CD4-positive, alpha-beta memory T cell (primary cell): ENCODE measurements at places on chromosomes 3 and 15. TPM values are rescaled to one million over a fixed set of nuclear protein-coding genes. Genes with fewer than 3 reads are reported as not detected.
A peak's percentile ranks its signal among the peaks of the same experiment; 100 is the strongest.

Gene TGFBR2
- 58.7 TPM for polyA plus RNA-seq

Gene USP4
- 73.2 TPM for polyA plus RNA-seq

Gene IGF2BP2
- polyA plus RNA-seq: not detected

GRCh38 chr3:160003520-160004128 is 15.0 kb downstream of the IL12A start:
- no peaks in the 10 kb centered on the region for H3K36me3 ChIP-seq
- H3K4me1 ChIP-seq: no peaks in the 10 kb centered on the region
- no peaks in the 10 kb centered on the region for H3K27me3 ChIP-seq
- DNase-seq: no peak
- H3K27ac ChIP-seq: no peak overlapping the region

- H3K4me1 ChIP-seq: no peaks in the 10 kb centered on the region
- no peak for DNase-seq
- no peak overlapping the region for H3K27ac ChIP-seq
- no peaks in the 10 kb centered on the region for H3K27me3 ChIP-seq
- no peak overlapping the region for H3K4me3 ChIP-seq
Measured at GRCh38 chr15:99604865-99605264, 39.1 kb downstream of the MEF2A start.

GRCh38 chr3:31522152-31522551 is 10.6 kb upstream of the STT3B start:
- peak; percentile 29 for DNase-seq
- no peaks in the 10 kb centered on the region for H3K27me3 ChIP-seq
- H3K36me3 ChIP-seq: no peaks in the 10 kb centered on the region
- peaks cover 16% of the 10 kb centered on the region for H3K4me1 ChIP-seq

GRCh38 chr3:117350371-117350770 is 640.8 kb downstream of the TUSC7 start:
- H3K27me3 ChIP-seq: no peaks in the 10 kb centered on the region
- DNase-seq: no peak
- H3K36me3 ChIP-seq: no peaks in the 10 kb centered on the region
- no peak overlapping the region for H3K4me3 ChIP-seq

DNA sequence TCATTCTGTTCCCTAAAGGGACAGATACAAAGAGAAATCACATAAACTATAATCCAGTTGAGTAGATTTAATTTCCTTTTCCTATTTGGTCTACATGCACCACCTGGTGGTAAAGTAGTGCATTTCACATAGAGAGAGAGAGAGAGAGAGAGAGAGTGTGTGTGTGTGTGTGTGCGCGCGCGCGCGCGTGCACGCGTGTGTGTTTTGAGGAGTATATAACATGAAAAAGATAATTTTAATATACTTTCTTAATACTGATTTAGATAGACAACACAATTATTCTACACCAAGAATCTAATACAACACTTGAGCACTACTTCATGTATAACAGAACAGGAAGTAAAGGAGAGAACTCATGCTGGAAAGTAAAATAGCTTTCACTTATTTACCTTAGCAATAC is 1.1 kb upstream of the FGF7 start:
- peak; percentile 53 for DNase-seq
- H3K36me3 ChIP-seq: no peaks in the 10 kb centered on the region
- no peak overlapping the region for H3K4me3 ChIP-seq

DNA sequence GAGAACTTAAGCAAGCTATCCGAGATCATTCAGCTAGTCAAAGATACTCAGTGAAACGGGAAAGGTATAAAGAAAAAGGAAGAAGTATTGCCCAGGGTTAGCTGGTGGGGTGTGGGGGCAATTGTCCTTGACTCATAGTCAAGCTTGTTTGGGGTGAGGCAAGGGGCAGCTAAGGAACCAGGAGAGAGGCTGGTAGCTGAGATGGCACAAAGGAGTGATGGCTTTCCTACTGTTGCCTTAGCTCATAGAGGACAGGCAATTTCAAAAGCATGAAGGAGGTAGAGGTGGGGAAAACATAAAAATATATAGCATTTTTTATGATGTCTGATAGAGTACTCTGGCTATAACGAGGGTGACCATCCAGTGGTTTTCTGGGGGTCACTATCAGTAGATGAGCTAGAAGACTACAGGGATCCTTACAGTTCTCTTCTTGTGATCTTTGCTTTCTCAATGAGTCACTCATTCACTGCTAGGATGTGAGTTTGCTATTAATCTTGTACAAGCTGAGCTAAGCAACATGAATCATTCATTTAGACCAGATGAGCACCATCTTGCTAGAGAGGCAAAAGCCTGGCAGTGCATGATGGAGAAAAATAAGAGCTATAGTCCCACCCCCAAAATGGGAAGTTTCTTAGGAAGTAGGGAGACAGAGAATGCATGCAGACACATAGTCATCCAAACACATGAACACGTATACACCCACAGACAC is 207.1 kb upstream of the PFN2 start:
- H3K27me3 ChIP-seq: no peaks in the 10 kb centered on the region
- H3K4me1 ChIP-seq: no peaks in the 10 kb centered on the region
- no peak overlapping the region for H3K27ac ChIP-seq
- DNase-seq: no peak

DNA sequence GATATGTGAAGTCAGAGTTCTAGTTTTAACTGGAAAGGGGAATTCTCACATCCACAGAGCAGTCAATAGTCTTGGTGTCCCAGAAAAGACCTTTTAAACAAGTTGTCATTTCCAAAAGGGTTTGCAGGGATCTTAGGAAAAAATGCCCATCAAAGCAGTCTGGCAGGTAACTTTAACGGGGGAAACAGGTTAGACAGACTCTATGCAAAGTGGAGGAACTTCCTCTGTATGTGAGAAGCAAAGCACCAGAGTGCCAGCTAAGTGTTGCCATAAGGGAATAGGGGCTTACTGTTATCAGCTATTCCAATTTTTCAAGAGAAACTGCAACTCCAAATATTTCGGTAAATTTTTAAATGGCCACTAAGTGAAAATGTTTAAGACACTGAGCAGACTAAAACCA is 307.9 kb upstream of the MDFIC2 start:
- no peak for DNase-seq
- H3K36me3 ChIP-seq: no peaks in the 10 kb centered on the region
- no peak overlapping the region for H3K27ac ChIP-seq

DNA sequence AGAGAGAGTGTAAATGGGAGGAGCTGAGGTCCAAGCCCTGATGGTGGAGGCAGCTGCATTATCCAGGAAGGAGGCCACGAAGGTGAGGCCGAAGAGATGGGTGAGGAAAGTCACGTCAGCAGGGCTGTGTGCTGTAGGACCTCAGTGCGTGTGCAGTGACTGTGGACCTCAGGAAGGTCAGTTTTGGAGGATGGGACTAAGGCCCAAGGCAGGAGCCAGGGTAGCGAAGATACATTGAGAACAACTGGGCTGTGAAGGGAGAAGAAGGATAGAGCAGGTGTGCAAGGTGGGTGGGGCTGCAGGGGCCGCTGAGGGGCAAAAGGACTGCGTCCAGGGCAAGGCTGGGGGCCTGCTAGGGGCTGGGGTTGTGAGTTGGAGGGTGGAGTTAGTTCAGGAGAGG is 4.9 kb downstream of the KLHL40 start:
- H3K27me3 ChIP-seq: no peaks in the 10 kb centered on the region
- no peaks in the 10 kb centered on the region for H3K36me3 ChIP-seq
- H3K4me3 ChIP-seq: no peak overlapping the region
- no peak for DNase-seq
- H3K4me1 ChIP-seq: no peaks in the 10 kb centered on the region
